Lung (tissue), 17 donors: ENCODE measurements at places on chromosomes 5 and 9. TPM values are rescaled to one million over a fixed set of nuclear protein-coding genes. Genes with fewer than 3 reads are reported as not detected.

- no peaks in the 10 kb centered on the region for H3K36me3 ChIP-seq
- H3K4me3 ChIP-seq, result no peak overlapping the region
- peak; percentile 7 for DNase-seq
- H3K27me3 ChIP-seq, result no peaks in the 10 kb centered on the region
- H3K27ac ChIP-seq, result no peak overlapping the region
These were observed 82.2 kb upstream of the IL12B start for GRCh38 chr5:159412284-159413046.

DNA sequence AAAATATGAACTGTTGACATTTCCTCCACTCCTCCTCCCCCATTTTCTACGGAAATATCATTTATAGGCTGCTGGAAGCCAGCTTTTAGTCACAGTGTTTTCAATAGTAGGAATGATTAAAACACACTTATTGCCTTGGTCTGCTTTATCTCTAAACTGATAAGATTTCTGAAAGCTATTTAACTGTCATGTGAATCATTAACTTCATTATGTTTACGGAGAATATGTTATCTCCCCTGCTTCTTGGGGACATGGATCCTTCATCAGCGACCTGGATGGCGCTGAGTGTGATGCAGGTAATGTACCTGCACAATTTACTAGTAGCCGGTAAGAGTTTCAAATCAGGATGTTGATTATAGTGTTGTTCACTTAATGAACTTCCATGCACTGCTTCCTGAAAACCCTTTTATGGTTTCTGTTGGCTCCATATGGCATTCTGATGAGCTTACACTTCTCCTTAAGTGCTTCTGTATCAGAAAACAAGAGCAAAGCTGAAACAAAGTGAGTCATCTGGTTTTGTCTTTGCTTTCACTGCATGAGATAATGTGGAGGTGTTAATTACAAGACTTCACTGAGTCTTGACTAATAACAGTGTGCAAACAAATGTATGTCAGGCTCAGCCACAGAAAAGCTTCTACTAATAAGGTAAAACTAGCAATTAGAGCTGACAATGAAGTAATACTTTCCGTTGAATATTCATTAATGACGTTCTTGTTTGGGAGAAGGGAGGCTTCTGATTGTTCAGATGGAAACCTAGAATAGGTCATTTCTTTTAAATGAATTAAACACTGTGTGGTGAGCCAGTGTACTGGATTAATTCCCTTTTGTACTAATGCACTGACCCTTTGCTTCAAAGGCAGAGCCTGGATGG is 162.4 kb upstream of the ZNF608 start:
- H3K27me3 ChIP-seq, result no peaks in the 10 kb centered on the region
- DNase-seq, result no peak
- H3K27ac ChIP-seq, result no peak overlapping the region
- peaks cover 11% of the 10 kb centered on the region for H3K4me1 ChIP-seq

DNA sequence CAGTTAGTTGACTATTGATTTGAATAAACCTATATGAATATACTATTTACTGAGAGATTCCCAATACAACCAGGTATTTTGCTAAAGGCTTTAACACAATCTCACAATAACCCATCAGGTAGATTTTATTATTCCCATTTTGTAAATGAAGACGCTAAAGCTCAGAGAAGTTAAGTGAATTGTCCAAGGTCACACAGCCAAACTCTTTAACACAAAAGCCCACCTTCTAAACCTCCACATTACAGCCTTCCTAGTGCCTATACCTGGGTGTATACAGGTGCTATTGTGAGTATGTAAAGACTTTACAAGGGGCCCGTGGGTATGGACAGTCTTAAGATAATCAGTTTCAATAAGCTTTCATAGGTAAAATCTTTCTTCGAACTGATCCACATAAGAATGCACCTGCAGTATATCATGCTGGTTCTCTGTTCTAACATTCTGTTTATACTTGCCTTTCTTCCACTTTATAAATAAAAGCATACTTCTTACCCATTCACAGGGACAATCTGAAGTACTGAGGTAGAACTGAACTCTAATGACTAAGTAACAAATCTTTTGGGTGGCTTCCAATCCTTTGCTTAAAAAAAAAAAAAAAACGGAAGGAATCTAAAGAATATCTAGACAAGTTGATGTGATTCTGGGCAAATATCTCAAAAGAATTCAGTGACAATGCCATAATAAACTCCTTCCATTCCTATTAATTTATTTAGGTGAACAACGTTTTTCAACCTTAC is 59.1 kb downstream of the PJA2 start:
- H3K27ac ChIP-seq, result no peak overlapping the region
- peaks cover 25% of the 10 kb centered on the region for H3K36me3 ChIP-seq
- no peak for DNase-seq
- no peak overlapping the region for H3K4me3 ChIP-seq

- no peak for DNase-seq
- no peak overlapping the region for H3K27ac ChIP-seq
- H3K4me1 ChIP-seq, result peaks cover 5% of the 10 kb centered on the region
- H3K4me3 ChIP-seq, result no peak overlapping the region
- peaks cover 3% of the 10 kb centered on the region for H3K27me3 ChIP-seq
- H3K36me3 ChIP-seq, result no peaks in the 10 kb centered on the region
These were observed 9.4 kb upstream of the SPDL1 start for GRCh38 chr5:169574134-169574646.

- no peak overlapping the region for H3K4me3 ChIP-seq
- DNase-seq, result no peak
- H3K27ac ChIP-seq, result no peak overlapping the region
- no peaks in the 10 kb centered on the region for H3K27me3 ChIP-seq
These were observed 50.2 kb downstream of the IPPK start for GRCh38 chr9:92619601-92620300.

GRCh38 chr9:31807574-31808256 is 576.7 kb upstream of the ACO1 start:
- no peak overlapping the region for H3K4me3 ChIP-seq
- no peaks in the 10 kb centered on the region for H3K36me3 ChIP-seq
- no peak for DNase-seq
- no peak overlapping the region for H3K27ac ChIP-seq

DNA sequence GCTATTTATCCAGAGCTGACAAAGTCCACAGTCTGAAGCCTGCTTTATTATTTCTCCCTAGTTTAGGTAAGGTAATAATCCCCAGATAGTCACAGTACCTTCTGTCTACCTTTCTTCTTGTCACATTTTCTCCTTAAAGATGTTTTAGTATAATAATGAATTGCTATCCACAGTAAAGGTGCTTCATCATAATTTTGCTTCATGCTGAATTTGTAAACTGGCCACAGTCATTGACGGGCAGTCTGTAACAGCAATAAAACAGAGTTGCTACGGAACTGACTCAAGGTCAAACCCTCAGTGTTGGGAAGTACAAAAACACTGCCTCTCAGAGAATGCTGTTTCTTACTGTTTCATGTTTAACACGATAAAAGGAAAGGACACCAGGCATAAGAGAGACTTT is 195.7 kb downstream of the ZNF608 start:
- no peak overlapping the region for H3K4me3 ChIP-seq
- no peak for DNase-seq
- no peaks in the 10 kb centered on the region for H3K4me1 ChIP-seq
- H3K27ac ChIP-seq, result no peak overlapping the region

DNA sequence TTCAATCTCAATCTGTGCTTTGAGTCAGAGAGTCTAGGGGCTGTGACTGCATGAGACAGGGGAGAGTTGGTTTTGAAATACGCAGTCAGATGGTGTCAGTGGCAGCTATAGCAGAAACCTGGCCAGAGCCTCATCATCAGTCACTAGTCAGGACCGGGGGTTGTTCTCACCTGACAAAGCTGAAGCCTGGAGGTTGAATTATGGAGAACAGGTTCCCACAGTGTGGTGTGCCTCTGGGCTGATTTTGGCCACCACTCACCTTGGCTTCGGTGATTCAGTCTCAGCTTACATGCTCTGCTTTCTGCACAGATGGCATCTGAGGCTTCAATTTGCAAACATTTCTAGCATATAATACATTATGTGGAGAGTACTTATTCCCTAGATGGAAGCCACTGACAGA is 387.3 kb downstream of the YTHDC2 start:
- no peaks in the 10 kb centered on the region for H3K36me3 ChIP-seq
- no peaks in the 10 kb centered on the region for H3K27me3 ChIP-seq
- H3K4me1 ChIP-seq, result no peaks in the 10 kb centered on the region
- H3K4me3 ChIP-seq, result no peak overlapping the region
- DNase-seq, result no peak

DNA sequence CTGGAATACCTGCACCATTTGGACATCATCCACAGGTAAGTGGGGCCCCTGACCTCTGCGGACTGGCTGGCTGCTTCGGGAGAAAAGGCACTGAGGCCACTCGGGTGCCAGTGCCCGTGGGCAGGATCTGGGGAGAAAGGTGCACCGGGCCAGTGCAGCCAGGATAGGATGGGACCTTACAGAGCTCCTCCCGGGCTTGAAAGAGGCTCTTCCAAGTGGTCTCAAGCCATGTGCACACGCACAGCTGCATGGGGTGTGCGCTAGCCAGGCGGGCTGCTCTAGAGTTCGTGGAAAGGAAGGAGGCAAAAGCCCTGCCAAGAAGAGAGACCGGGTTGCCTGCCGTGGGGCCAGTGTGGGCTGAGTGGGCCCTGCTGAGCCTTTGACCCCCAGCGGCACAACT is 13.4 kb downstream of the STKLD1 start:
- H3K4me3 ChIP-seq, result no peak overlapping the region
- no peak overlapping the region for H3K27ac ChIP-seq
- no peak for DNase-seq
- H3K4me1 ChIP-seq, result no peaks in the 10 kb centered on the region
- no peaks in the 10 kb centered on the region for H3K27me3 ChIP-seq

DNA sequence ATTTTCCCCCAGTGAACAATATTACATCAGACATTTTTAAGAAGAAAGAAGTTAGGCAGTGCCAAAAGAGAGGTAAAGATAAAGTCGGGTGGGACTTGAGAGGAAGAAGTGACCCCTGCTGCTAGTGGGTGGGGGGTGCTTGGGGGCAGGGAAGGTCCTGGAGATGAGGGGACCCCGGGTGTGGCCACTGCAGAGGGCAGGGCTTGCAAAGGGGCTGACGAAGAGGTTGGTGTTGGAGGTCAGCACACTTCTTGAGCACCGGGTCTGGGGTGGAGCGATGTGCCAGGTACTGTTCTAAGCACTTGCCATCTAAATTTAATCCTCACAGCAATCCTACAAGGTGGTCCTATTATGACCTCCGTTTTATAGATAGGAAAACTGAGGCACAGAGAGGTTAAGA is 62.0 kb downstream of the AMBP start:
- H3K4me3 ChIP-seq, result no peak overlapping the region
- no peaks in the 10 kb centered on the region for H3K27me3 ChIP-seq
- H3K27ac ChIP-seq, result no peak overlapping the region

GRCh38 chr9:69293156-69293555 is 31.9 kb upstream of the ENTREP1 start:
- H3K36me3 ChIP-seq, result no peaks in the 10 kb centered on the region
- no peak for DNase-seq
- H3K27me3 ChIP-seq, result no peaks in the 10 kb centered on the region
- no peak overlapping the region for H3K4me3 ChIP-seq

GRCh38 chr5:12825163-12825562 is 920.9 kb upstream of the CTNND2 start:
- no peaks in the 10 kb centered on the region for H3K36me3 ChIP-seq
- H3K27ac ChIP-seq, result no peak overlapping the region
- H3K4me1 ChIP-seq, result no peaks in the 10 kb centered on the region

GRCh38 chr9:125325826-125326225 is 64.2 kb downstream of the GAPVD1 start:
- no peaks in the 10 kb centered on the region for H3K27me3 ChIP-seq
- H3K27ac ChIP-seq, result no peak overlapping the region
- peaks cover 36% of the 10 kb centered on the region for H3K36me3 ChIP-seq
- no peak for DNase-seq

- H3K4me1 ChIP-seq, result no peaks in the 10 kb centered on the region
- no peak for DNase-seq
- peaks cover 43% of the 10 kb centered on the region for H3K27me3 ChIP-seq
- peak overlapping the region; percentile 4 for H3K27ac ChIP-seq
- peak overlapping the region; percentile 74 for H3K4me3 ChIP-seq
- no peaks in the 10 kb centered on the region for H3K36me3 ChIP-seq
These were observed 1.2 kb downstream of the N4BP3 start for GRCh38 chr5:178114325-178115135.

DNA sequence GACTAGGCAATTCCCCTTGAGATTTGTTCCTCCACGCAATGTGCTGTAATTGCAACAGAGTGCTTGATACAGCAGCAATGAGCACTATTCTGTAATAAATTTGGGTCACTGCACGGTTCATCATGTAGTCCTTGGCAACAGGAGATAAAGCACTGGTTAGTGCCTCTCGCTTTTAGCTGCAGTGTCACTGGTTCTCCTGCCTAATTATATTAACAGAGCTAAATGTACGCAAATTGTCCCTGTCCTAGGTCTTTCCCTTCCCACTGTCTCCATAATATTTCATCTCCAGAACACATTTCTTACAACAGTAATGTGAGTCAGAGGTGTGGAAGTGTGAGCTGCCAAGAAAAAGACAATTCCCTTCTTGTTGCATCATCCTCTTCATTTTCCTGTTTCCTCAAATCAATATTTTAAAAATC is 553.1 kb downstream of the ZNF608 start:
- H3K27me3 ChIP-seq, result no peaks in the 10 kb centered on the region
- no peaks in the 10 kb centered on the region for H3K36me3 ChIP-seq

GRCh38 chr5:110716247-110717245 is 9.9 kb downstream of the TMEM232 start:
- no peaks in the 10 kb centered on the region for H3K27me3 ChIP-seq
- DNase-seq, result no peak
- no peak overlapping the region for H3K27ac ChIP-seq
- H3K4me1 ChIP-seq, result no peaks in the 10 kb centered on the region
- no peaks in the 10 kb centered on the region for H3K36me3 ChIP-seq

DNA sequence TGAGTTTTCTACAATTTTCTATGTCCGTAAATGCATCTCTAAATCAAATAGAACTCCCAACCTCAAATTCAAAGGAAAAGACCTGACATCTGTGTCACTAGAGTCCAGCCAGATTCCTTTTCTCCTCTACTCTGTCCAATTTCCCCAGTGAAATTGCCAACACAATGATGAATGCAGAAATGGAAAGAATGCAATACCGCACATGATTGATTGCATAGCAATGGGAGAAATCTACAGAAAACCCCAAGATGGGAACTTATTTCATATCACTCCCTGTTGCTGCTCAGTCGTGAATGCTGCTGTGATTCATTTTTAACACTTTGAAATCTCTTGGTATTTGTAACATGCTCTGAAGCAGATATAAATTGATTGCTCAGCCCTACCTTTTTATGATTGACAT is 355.1 kb upstream of the TUSC1 start:
- H3K27me3 ChIP-seq, result no peaks in the 10 kb centered on the region
- no peak for DNase-seq
- H3K36me3 ChIP-seq, result no peaks in the 10 kb centered on the region
- no peak overlapping the region for H3K4me3 ChIP-seq
- no peaks in the 10 kb centered on the region for H3K4me1 ChIP-seq

GRCh38 chr5:153537207-153537606 is 46.7 kb downstream of the GRIA1 start:
- H3K36me3 ChIP-seq, result no peaks in the 10 kb centered on the region
- DNase-seq, result no peak
- no peak overlapping the region for H3K4me3 ChIP-seq
- no peaks in the 10 kb centered on the region for H3K27me3 ChIP-seq
- no peaks in the 10 kb centered on the region for H3K4me1 ChIP-seq

The OR13D1 gene
- not detected for total RNA-seq

The PSAT1 gene
- 4.0 TPM for total RNA-seq

The IL9 gene
- total RNA-seq, result not detected

The EIF4E1B gene
- total RNA-seq, result not detected

The CYLC2 gene
- total RNA-seq, result not detected

The NOXA1 gene
- 3.1 TPM for total RNA-seq

The SH2D3C gene
- 51.5 TPM for total RNA-seq

The SLC36A3 gene
- not detected for total RNA-seq

The PCDHGA8 gene
- total RNA-seq, result 7.3 TPM

The MLANA gene
- not detected for total RNA-seq

The SLC25A48 gene
- not detected for total RNA-seq

The BTNL8 gene
- total RNA-seq, result 1.5 TPM
